ENCODE measurements at places on chromosomes 7 and 10.
A peak's percentile ranks its signal among the peaks of the same experiment; 100 is the strongest.

GRCh38 chr10:86102451-86102850 is 264.1 kb downstream of the GRID1 start:
- DNase-seq = no peak

DNA sequence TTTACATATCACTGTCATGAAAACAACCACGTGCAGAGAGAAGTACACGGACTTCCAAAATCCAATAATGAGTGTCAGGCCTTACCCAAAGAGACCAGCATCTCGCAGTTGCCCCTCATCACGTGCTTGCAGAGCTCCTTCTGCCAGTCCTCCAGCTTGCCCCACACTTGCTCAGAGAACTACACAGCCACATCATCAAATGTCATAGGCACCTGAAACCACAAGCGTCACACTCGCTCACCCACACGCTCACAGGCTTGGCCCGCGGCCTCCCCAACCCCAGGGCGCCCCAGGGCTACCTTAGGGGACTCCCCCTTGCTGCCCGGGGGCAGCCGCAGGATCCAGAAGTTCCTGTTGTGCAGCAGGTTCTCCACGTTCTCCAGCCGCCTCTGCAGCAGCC is 123.4 kb upstream of the ZNF746 start:
- no peak for DNase-seq

- DNase-seq = no peak
These were observed 47.3 kb downstream of the PIP4K2A start for GRCh38 chr10:22667093-22667480.

DNA sequence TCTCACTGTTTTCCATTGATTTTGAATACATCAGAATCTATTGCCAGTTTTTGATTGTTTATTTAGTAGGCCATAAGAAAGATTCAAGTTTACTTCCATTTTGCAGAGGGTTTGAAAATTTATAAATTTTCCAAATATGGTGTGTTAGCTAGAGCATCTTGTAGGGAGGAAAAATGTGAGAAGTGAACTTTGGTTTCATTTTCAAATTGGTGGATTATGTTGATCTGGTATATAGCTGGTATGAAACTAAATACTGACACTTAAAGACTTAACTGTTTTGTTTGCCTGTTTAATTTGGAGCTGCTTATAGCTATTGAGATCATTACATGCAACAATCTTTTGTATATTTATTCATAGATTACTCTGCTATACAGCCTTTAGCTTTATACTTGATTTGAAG is 108.1 kb downstream of the ADAM22 start:
- DNase-seq = no peak

DNA sequence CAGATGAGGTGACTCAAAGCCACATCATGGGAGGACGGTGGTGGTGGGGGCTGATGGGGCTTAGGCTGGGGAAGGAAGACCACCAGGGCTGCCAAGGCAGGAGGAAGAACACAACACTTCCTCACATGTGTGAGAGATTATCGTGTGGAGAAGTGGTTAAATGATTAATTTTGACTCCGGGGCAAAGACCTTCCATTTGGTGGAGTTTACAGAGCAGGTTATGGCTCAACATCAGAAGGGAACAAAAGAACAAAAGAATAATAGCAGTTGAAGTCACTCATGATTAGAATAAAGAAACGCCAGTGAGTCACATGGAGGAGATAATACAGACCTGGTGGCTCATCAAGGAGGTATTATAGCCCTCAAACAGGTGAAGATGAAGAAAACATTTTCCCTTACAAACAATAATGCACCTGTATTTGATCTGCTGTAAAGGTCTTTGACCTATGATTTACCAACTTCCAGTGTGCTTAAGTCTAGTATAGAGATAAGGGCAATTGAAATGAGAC is 170.1 kb downstream of the PKD1L1 start:
- DNase-seq = no peak

- no peak for DNase-seq
These were observed 343.3 kb downstream of the FRMD4A start for GRCh38 chr10:13987446-13987845.

DNA sequence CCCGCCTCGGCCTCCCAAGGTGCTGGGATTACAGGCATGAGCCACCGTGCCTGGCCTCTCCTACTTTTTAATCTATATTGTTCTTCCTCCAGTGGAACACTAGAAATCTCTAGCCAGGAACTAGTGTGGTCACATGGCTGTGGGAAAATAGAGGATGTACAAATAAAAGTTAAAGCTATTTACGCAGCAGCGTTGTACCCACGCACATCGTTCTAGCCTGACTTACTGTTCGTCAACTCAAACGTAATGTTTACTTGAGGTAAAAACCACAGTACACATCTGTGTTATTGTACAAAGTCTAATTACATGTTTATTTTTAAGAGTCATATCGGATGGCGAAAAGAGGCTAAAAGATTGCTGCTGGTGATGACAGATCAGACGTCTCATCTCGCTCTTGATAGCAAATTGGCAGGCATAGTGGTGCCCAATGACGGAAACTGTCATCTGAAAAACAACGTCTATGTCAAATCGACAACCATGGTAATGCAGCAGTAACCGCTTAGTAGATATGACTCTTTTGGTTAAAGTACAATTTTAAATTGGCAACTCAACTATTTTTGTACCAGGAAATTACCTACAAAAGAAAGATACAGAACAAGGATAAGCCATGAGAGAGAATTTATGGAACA is 50.8 kb downstream of the ITGB8 start:
- no peak for DNase-seq

DNA sequence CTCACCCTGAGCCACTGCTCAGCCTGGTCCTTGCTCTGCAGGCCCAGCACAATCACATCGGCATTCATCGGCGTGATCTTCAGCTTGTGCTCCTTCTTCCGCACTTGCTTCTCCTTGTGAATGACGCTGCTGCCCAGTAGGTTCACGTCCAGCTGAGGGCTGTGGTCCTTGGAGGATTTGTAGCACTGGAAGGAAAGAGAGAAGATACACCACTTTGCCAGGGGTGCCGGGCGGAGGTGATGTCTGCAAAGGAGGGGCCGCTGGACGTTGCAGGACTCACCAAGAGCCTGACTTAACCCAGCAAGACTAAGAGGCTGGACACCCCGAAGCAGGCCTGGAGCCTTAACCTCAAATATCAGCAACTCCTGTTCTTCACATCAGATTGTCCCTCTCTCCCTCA is 74.8 kb downstream of the VWA2 start:
- DNase-seq = no peak

GRCh38 chr10:26571655-26572054 is 125.8 kb upstream of the PDSS1 start:
- DNase-seq = no peak

DNA sequence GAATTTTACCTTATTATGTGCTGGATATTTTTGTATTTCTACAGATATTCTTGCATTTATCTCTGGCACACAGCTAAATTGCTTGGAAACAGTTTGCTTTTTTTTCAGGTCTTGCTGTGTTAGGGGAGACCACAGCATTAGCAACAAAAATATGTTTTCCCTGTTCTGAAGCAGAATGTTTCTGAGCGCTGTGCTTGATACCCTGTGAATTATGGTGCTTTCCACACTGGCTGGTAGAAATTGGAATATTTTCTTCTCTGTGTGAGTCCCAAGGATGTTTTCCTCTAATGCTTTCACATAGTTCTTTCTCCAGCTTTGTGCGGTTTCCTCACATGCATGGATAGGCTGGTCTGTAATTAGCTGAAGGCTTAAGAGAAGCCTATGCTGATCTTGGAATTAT is 651.6 kb upstream of the IGFBP3 start:
- DNase-seq = no peak

DNA sequence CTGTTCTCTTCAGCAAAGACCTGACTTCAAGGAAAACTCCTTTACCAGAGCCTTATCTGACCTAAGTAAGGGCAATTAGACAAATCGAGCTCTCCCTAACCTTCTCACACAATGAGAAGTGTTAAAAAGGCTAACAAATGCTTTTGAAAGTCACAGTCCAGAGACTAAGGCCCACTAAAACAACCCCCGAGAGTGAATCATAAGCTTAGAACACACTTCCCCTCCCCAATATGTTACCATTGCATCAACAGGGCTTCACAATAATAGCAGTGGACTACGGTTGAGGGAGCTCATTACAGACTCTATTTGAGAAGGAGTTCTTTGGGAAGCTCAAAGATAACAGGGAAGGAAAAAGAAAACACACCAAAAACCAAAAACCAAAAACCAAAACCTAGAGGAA is 28.6 kb upstream of the ZEB1 start:
- DNase-seq = no peak

GRCh38 chr10:93465806-93466675 is 16.1 kb downstream of the MYOF start:
- no peak for DNase-seq

- no peak for DNase-seq
These were observed 78.4 kb downstream of the DGKI start for GRCh38 chr7:137768366-137768765.

GRCh38 chr10:98361131-98362025 is 53.6 kb downstream of the PYROXD2 start:
- DNase-seq = no peak

DNA sequence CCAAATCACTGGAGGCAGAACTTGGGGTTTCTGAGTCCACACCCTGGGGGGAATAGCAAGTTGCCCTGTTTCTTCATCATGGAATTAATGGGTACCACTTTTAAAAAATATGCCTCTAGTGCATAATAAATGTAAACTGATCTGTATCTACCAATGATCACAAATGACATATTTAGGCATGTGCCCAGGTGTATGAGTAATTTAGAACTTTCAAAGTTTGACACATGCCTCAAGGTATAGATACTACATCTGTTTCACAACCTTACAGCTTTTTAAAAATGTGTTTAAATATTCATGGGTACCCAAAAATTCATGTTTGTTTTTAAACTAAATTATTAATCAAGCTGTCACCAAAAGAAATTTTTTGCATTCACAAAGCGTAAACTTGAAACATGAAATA is 226.0 kb downstream of the KIAA1217 start:
- DNase-seq = no peak

- DNase-seq = no peak
These were observed 1.6 kb downstream of the NCOA4 start for GRCh38 chr10:46028584-46029460.

DNA sequence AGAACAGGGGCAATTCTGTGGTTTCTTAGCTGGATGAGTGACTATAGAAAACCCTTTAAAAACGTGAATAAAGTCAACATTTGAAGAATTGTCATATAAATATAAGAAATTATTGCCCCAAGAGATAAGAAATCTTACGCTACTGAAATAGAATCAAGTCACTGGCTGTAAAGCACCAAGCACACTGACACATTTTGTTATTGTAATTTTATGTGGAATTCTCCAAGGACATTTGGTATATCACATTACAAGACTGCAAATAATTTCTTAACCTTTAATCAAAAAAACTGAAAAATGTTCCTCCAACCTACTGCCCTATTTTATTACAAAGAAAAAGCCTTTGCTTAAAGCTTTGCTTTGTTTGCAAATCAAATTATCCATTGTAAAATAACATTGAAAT is 383.3 kb downstream of the IPMK start:
- no peak for DNase-seq

DNA sequence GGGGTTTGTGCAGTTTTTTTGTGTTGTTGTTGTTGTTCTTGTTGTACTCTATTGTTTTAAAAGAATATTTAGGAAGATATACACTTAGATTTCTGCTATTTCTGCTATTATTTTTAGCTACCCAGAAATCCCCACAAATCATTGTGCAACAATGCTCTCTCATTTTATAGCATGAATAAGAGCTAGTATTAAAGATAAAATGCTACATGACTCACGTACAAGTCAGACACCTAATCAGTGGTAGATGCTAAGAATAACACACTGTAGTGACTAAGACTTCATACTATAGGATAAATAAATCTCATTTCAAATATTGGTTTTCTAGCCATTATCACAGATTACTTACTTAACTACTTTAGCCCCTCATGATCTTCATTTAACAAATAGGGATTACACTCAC is 920.5 kb downstream of the KCNMA1 start:
- DNase-seq = no peak

- no peak for DNase-seq
These were observed 8.8 kb upstream of the VIPR2 start for GRCh38 chr7:159153511-159153910.

- no peak for DNase-seq
These were observed 37.8 kb downstream of the MTPN start for GRCh38 chr7:135939261-135939812.

GRCh38 chr7:82382276-82382675 is 61.3 kb downstream of the CACNA2D1 start:
- no peak for DNase-seq

GRCh38 chr10:124259139-124259825 is 159.4 kb downstream of the OAT start:
- no peak for DNase-seq

DNA sequence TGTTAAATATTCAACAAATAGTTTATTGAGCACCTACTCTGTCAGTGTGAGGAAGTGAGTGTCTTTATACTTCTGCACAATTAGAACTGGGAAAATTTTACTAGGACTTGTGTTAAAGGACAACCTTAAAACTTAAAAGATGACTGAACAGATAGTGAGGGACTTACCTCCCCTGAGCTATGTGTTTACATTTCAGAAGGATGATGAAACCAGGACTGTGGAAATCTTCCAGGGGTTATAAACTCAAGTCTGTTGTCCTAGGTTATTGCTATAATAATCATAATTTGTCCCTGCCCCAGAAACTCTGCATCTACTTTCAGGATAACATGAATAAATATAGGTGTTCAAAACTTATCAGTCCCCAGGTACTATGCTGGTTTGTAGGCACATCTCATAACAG is 261.0 kb upstream of the MKLN1 start:
- DNase-seq = no peak

DNA sequence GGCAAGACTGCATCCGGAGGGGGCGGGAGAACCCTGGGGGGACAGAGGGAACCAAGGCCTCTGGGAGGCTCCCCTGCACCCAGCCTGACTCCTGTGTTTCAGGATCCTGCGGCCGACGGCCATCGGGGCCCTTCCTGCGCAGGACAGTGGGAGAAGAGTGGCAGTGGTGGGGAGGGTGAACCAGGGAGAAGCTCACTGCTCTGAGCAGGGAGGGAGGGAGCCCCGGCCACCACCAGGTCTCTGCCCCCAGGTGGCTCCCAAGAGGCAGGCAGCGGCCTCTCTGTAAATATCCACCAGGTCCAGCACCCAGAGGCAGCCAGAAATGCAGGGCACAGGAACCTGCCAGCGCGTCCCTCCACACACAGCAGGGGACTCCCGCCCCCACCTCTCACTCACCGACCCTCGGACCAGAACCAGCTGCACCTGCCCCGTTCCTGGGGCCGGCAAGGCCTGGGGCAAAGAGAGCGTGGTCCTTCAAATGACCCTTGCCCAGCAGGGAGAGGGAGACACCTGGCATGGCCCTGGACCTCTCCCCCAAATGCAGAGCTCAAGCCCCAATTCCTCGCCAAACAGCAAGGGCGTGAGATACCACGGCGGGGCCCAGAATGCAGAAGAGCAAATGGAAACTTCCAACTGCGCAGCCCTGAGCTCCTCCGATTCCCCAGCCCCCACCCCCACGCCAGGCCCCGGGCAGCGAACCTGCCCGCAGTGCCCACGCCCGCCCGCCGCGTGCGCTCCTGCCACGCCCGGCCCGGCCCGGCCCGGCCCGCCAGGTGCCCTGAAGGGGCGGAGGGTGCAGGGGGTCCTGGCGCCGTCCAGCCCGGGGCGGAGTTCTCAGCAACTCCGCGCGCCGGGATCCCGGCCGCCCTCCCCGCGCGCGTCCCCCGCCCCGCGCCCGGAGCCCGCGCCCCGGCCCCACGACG is 805 bp downstream of the RASGEF1A start:
- peak; percentile 21 for DNase-seq

GRCh38 chr7:90693939-90694338 is 97.8 kb downstream of the CDK14 start:
- DNase-seq = no peak
